ENCODE measurements at places on chromosomes 12 and 14.

GRCh38 chr14:59256331-59256730, 67.9 kb downstream of the DAAM1 start:
- no peak for DNase-seq

DNA sequence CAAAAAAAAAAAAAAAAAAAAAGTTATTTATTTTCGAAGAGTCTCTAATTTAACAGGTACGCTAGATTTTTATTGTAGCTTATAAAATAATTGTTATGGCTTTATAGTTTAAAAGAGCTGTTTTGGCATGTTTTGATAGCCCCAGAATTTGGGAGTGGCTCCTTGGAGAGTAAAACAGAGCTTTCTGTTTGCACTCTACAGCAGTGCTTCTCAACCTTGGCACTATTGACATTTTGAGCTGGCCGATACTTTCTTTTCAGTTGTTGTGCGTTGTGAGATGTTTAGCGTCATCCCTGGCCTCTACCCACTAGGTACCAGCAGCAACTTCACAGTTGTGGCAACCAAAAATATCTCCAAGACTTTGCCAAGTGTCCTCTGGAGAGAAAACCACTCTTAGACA, 30.6 kb downstream of the PLBD1 start:
- DNase-seq, result no peak

- no peak for DNase-seq
Measured at GRCh38 chr12:61916831-61917230, 343.4 kb upstream of the USP15 start.

- DNase-seq, result no peak
Measured at GRCh38 chr12:130706311-130706710, 9.8 kb downstream of the RIMBP2 start.

- no peak for DNase-seq
Measured at GRCh38 chr14:22780105-22780679, 13.7 kb downstream of the OXA1L start.
